SK-N-SH (cell line): ENCODE measurements at places on chromosomes 5 and 9. TPM values are rescaled to one million over a fixed set of nuclear protein-coding genes. Genes with fewer than 3 reads are reported as not detected.

- peak; percentile 79 for DNase-seq
- H3K27ac ChIP-seq = peak overlapping the region; percentile 92
- no peaks in the 10 kb centered on the region for H3K27me3 ChIP-seq
- H3K4me1 ChIP-seq = no peaks in the 10 kb centered on the region
- H3K36me3 ChIP-seq = no peaks in the 10 kb centered on the region
- H3K4me3 ChIP-seq = no peak overlapping the region
Observed at GRCh38 chr5:178331491-178331996, 98.9 kb upstream of the PHYKPL start.

- no peak for DNase-seq
- no peak overlapping the region for H3K4me3 ChIP-seq
- H3K27ac ChIP-seq = no peak overlapping the region
- peaks cover 16% of the 10 kb centered on the region; the same call in 1 of the 2 replicates for H3K36me3 ChIP-seq
- peaks cover 30% of the 10 kb centered on the region; the same call in 1 of the 2 replicates for H3K4me1 ChIP-seq
Observed at GRCh38 chr9:134688231-134688630, 46.6 kb downstream of the COL5A1 start.

GRCh38 chr5:127865273-127865672 lies 162.1 kb downstream of the CCDC192 start:
- H3K27ac ChIP-seq = no peak overlapping the region
- no peak overlapping the region for H3K4me3 ChIP-seq
- no peaks in the 10 kb centered on the region for H3K36me3 ChIP-seq
- no peaks in the 10 kb centered on the region for H3K27me3 ChIP-seq

FST gene
- 157 and 162 TPM in 2 replicates for polyA plus RNA-seq

BTNL8 gene
- not detected in 2 replicates for polyA plus RNA-seq

- no peak overlapping the region for H3K4me3 ChIP-seq
- peaks cover 8% of the 10 kb centered on the region; the same call in 1 of the 2 replicates for H3K4me1 ChIP-seq
- no peak for DNase-seq
- H3K27ac ChIP-seq = no peak overlapping the region
Observed at GRCh38 chr5:147918899-147919298, 12.6 kb upstream of the C5orf46 start.

C5orf63 gene
- 3.6 and 4.9 TPM in 2 replicates for polyA plus RNA-seq

GRCh38 chr5:115132465-115132864 lies 37.2 kb downstream of the TRIM36 start:
- no peak for DNase-seq
- H3K4me1 ChIP-seq = no peaks in the 10 kb centered on the region
- no peaks in the 10 kb centered on the region for H3K27me3 ChIP-seq

- DNase-seq = no peak
- no peak overlapping the region for H3K4me3 ChIP-seq
- H3K4me1 ChIP-seq = peaks cover 12% of the 10 kb centered on the region; the same call in 1 of the 2 replicates
- H3K27me3 ChIP-seq = no peaks in the 10 kb centered on the region
Observed at GRCh38 chr9:127884976-127885490, 7.6 kb upstream of the AK1 start.

DNA sequence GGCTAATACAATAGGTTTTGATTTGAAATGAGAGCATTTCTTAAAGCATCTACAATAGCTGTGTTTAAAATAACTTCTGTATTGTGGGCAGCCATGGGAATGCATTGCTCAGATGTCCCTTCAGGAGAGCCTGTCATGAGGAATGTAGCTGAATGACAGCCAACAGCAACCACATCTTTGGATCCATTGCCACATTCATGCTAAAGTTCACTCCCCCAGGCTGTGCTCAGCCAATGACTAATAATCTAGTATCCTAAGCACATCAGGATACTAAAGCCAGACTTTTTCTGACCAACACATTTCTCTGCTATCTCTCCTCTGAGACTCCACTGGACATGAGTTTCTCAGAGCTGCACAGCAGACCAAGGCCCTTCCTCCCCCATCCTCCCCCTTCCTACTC lies 45.5 kb downstream of the HTR1A start:
- H3K4me3 ChIP-seq = no peak overlapping the region
- no peaks in the 10 kb centered on the region for H3K36me3 ChIP-seq
- no peak overlapping the region for H3K27ac ChIP-seq
- no peaks in the 10 kb centered on the region for H3K4me1 ChIP-seq

- no peak for DNase-seq
- peaks cover 12% of the 10 kb centered on the region for H3K4me1 ChIP-seq
- no peaks in the 10 kb centered on the region for H3K36me3 ChIP-seq
- no peak overlapping the region for H3K27ac ChIP-seq
Observed at GRCh38 chr5:15790446-15791018, 290.6 kb downstream of the FBXL7 start.

IL5 gene
- not detected in 2 replicates for polyA plus RNA-seq

GRCh38 chr5:14588758-14589543 lies 7.4 kb downstream of the OTULINL start:
- DNase-seq = no peak
- no peaks in the 10 kb centered on the region for H3K36me3 ChIP-seq
- H3K4me3 ChIP-seq = no peak overlapping the region
- peaks cover 17% of the 10 kb centered on the region for H3K27me3 ChIP-seq

SPATA31E1 gene
- polyA plus RNA-seq = not detected in 2 replicates

GRCh38 chr9:127873223-127873691 lies 4.2 kb downstream of the AK1 start:
- H3K27me3 ChIP-seq = no peaks in the 10 kb centered on the region
- DNase-seq = peak; percentile 77
- peaks cover 9% of the 10 kb centered on the region; the same call in 1 of the 2 replicates for H3K4me1 ChIP-seq
- H3K36me3 ChIP-seq = peaks cover 12% of the 10 kb centered on the region; the same call in 1 of the 2 replicates

- no peaks in the 10 kb centered on the region for H3K27me3 ChIP-seq
- no peaks in the 10 kb centered on the region for H3K4me1 ChIP-seq
- no peak for DNase-seq
- H3K4me3 ChIP-seq = no peak overlapping the region
Observed at GRCh38 chr5:98471458-98471857, 302.0 kb upstream of the RGMB start.

DNA sequence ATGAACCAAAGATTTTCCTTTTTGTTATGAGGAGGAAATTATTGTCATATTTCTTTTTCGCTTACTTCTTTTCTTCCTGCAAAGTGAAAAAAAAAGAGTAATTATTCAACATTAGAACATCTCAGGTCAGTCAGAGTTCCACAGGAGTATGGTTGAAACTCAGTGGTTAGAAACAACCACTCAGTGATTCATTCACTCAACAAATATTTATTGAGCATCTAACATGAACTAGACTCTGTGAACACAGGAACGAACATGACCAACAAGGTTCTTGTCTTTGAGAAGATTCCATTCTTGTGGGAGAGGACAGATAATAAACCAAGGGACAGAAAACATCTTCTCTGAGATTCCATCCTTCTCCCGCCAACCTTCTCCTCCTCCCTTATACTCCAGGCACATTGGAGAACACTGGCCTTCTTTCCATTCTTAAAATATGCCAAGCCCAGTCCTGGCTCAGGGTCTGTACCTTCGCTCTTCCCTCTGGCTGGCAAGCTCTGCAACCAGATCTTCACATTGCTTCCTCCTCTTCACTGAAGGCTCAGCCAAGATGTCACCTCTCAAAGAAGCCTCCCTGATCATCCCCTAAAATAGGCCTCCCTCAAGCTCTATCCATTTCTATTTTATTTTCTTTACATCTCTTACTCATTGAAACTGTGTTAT lies 6.8 kb upstream of the GRAMD2B start:
- no peaks in the 10 kb centered on the region for H3K36me3 ChIP-seq
- H3K4me3 ChIP-seq = no peak overlapping the region
- no peaks in the 10 kb centered on the region for H3K27me3 ChIP-seq
- no peak overlapping the region for H3K27ac ChIP-seq
- H3K4me1 ChIP-seq = peaks cover 2% of the 10 kb centered on the region

- no peak overlapping the region for H3K4me3 ChIP-seq
- no peaks in the 10 kb centered on the region for H3K36me3 ChIP-seq
- DNase-seq = no peak
- H3K27me3 ChIP-seq = no peaks in the 10 kb centered on the region
- H3K4me1 ChIP-seq = no peaks in the 10 kb centered on the region
Observed at GRCh38 chr5:97425511-97425910, 242.5 kb upstream of the RIOK2 start.

DNA sequence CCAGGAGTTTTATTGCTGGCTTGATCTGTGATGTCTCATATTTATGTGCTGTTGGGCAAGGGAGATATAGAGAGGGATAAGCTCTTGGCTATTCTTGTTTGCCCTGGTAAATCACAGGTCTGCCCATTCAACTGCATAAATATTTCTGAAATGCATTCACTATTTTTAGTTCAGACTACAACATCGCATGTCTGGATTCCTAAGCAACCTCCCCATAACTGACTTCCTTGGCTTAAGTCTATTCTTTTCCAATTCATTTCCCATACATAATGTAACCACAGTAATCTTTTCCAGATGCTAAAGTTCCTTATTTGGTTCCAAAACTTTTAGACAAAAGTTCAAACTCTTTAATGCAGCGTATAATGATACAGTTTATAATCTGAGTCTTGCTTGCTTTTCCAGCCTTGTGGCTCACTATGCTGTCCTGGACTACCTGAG lies 321.4 kb upstream of the ACTBL2 start:
- H3K36me3 ChIP-seq = no peaks in the 10 kb centered on the region
- H3K27me3 ChIP-seq = no peaks in the 10 kb centered on the region
- peak overlapping the region; percentile 89 for H3K27ac ChIP-seq
- H3K4me3 ChIP-seq = no peak overlapping the region

- H3K4me1 ChIP-seq = peaks cover 4% of the 10 kb centered on the region; the same call in 1 of the 2 replicates
- H3K27me3 ChIP-seq = peaks cover 31% of the 10 kb centered on the region
- H3K36me3 ChIP-seq = no peaks in the 10 kb centered on the region
- no peak overlapping the region for H3K4me3 ChIP-seq
Observed at GRCh38 chr9:36865731-36866635, 168.1 kb downstream of the PAX5 start.

DNA sequence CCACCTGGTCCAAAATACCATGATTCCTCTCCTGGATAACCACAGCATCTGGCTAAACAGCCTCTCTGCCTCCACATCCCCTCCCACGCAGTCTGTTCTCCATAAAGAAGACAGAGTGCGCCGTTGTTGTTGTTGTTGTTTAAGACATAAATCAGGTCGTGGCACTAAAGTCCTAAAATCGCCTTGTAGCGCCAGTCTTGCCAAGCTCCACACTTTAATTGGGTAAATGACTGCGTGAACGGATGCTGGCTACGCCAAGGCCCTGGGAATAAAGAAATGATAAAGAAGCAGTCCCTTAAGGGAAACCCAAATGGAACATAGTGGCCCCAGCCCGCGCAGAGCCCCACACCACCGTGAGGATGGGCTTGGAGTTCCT lies 364 bp upstream of the SFXN1 start:
- H3K27ac ChIP-seq = peak overlapping the region; percentile 25; the same call in 1 of the 2 replicates
- DNase-seq = no peak
- H3K36me3 ChIP-seq = peaks cover 10% of the 10 kb centered on the region
- peaks cover 14% of the 10 kb centered on the region; the same call in 1 of the 2 replicates for H3K4me1 ChIP-seq

DNA sequence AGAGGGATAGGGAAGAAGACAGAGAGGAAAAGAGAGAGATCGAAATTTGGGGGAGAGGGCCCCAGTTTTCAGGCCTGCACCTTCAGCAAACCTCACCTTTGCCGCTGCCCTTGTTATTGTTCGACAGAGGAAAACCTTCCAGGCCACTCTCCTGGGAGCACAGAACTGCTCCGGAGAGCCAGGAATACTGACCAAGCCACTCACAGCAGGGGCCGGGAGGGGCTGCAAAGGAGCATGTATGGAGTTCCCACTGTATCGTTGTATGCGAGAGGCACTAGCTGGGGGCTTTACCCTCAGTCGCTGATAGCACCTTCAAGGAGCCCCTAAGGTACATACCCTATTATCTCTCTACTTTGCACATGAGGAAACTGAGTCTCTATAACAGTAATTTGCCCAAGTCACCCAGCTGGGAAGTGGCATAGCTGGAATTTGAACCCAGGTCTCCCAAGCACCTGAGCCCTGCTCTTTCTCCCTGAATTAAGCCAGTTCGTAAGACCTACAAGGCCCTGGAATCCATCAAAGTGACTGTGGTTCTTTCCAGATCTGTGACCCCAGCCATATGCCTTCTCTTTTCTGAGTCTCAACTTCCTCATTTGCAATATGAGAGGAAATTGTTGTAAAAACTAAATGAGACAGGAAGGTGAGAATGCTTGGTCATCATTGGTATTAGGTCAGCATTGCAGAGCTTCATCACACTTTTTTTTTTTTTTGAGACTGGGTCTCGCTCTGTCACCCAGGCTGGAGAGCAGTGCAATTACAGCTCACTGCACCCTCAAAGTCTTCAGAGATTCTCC lies 21.0 kb upstream of the FOXE1 start:
- no peak overlapping the region for H3K4me3 ChIP-seq
- no peaks in the 10 kb centered on the region for H3K36me3 ChIP-seq
- no peaks in the 10 kb centered on the region for H3K4me1 ChIP-seq
- no peak overlapping the region for H3K27ac ChIP-seq

- H3K27me3 ChIP-seq = no peaks in the 10 kb centered on the region
- H3K4me3 ChIP-seq = no peak overlapping the region
- DNase-seq = peak; percentile 80
- no peak overlapping the region for H3K27ac ChIP-seq
- H3K4me1 ChIP-seq = peaks cover 11% of the 10 kb centered on the region; the same call in 1 of the 2 replicates
Observed at GRCh38 chr9:93154293-93154903, 20.3 kb upstream of the NINJ1 start.

DNA sequence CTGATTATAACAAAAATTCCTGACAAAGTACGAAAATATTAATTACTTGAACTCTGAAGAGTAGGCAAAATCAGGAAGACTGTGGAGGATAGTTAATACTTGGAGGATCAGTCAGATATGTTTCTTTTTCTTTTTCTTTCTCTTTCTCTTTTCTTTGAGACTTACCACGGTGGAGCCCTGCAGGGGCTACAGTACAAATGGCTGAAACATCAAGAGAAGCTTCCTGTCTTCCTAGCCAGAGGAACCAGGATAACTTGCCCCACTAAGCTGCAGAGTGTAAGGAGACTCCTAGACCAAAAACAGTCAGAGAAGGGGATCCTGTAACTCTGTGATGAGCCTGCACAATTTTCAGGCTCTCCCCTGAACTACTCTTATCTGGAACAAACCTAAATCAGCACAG lies 324.6 kb upstream of the TYRP1 start:
- no peak for DNase-seq
- no peaks in the 10 kb centered on the region for H3K27me3 ChIP-seq
- no peak overlapping the region for H3K4me3 ChIP-seq
- no peaks in the 10 kb centered on the region for H3K36me3 ChIP-seq

EPB41L4A gene
- 0.07 and 0.31 TPM in 2 replicates for polyA plus RNA-seq

UBQLN1 gene
- 60.3 and 83.3 TPM in 2 replicates for polyA plus RNA-seq
